ENCODE measurements at places on chromosomes 4 and X.

DNA sequence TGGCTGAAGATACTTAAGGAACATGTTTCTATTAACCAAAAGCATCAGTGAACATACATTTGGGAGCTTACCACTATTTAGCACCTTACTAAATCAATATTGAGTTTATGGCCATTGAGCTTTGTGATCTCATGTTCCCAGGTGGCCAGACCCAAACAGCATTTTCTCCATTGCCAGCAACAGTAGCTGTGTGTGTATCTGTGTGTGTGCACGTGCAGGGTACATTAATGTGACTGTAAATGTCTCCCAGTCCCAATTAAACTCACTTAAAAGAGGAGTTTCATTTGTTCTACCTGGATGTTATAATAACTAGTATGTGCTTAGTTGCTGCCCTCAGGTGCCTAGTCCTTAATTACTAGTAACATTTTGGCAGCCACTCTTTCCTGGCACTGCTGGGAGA is 282.4 kb downstream of the NR3C2 start:
- no peak for DNase-seq

DNA sequence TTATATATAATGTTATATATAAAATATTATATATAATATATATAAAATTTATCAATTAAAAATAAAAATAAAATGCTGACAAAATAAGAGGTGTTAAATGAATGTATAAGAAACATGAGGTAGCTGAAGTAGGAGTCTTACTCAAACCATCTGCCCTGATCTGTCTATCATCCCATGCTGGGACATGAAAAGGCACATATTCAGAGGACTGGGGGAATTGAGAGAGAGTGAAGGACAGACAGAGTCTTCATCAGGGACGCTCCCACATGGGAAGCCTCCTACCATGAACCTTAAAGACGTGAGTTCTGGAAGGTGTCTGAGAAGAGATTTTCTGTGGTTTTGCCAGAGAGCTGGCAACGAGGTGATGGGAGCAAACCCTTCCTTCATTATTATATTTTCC is 4.1 kb upstream of the ARSF start:
- no peak for DNase-seq

- no peak for DNase-seq
These were observed 66.8 kb downstream of the SEC24D start for GRCh38 chr4:118769161-118769560.

DNA sequence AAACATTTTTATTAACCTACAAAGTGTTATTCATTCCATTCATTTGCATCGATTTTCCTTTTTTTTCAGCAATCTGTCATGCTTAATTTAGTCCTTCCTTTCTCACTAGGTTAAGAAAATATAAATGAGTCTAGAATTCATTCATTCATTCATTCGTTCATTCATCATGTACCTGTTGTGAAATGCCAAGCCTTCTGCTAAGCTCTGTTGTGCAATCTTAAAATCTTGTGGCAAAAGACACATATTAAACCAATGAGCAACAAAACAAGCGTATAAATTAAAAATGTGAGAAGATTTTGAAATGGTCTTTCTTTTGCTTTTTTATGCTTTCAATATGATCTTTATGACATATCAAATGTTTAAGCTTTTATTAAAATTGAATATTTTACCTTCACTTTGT is 88.6 kb upstream of the MAD2L1 start:
- no peak for DNase-seq

DNA sequence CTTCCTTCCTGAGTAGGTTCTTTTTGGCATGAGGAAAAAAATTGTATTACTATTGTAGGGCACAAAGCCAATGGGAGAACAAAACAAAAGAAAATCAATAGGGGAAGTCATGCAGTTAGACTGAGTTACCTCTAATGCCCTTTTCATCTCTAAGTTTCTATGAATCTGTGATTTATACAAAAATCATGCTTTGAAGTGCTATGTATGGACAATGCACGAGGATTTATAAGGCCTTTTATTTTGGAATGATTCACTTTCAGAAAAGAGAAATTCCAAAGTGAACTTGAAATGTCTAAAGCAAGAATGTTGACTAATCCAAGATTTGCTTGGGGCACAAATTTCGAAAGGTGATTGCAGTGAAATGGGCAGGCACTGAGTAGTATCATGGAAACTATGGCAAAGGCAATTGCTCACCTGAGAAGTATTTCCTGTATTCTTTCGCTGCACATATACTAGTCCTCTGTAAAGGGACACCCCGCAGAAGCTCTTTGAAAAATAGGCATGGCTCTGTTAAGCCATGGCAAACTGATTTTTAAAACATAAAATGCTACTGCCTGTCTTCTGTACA is 52.8 kb downstream of the ADGRG4 start:
- DNase-seq: no peak
